Dorsolateral prefrontal cortex (tissue), 122 donors: ENCODE measurements at places on chromosomes 4 and X.

GRCh38 chr4:6423575-6423974, 48.8 kb downstream of the PPP2R2C start:
- no peak for DNase-seq

- no peak for DNase-seq
Measured at GRCh38 chrX:37722595-37722994, 37.0 kb downstream of the XK start.

DNA sequence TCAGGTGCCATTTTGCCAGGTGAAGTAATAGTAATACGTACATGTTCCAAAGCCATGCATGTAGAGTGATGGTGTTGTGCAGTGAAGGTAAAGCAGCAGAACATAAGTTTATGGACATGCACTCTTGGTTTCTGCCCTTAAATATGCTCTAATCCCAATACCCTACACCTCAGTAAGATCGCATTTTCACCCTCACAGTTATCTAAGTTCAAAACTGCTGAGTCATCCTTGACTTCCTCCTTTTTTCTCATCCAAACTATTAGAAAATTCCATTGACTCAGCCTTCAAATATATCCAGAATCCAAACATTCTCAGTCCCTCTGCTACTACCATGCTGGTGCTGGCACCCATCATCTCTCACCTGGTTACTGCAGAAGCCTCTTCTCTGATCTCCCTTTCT, 652.9 kb upstream of the IGFBP7 start:
- DNase-seq = no peak

DNA sequence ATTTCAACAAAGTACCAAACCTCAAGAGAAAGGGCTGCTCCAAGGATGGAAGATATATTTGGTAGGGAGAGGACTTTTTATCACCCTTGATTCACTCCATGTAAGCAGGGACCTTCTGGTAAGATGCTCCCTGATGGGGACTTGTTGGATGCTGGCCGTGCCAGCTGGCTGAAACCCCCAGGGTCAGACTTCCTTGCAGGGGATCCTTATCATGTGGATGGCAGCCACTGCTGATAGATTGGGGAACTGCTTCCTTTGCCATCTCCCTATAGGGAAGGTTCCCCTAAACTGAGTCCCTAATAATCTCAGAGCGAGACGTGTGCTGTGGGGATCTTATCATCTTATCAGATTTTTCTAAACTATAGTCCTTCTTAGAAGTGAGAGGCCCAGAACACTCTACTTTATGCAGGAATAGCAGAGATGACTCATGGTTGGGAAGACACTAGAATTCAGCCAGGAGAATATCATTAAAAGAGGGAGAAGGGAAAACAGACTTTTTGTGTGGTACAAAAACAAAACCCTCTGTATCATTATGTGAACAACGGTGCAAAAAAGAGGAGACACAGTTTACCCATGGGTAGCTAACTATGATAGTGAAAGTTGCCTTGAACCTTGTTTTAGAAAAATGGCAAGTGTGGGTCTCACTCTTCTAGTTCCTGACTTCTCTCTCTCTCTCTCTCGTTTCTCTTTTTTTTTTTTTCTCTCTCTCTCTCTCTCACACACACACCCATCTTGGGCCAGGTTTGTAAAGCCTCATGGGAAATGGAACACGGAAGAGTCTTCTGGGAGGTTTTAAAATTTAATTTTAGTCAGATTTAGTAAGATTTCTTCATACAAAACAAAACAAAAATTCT, 16.1 kb downstream of the RHOH start:
- no peak for DNase-seq
